ENCODE measurements at places on chromosomes 2 and 18.

DNA sequence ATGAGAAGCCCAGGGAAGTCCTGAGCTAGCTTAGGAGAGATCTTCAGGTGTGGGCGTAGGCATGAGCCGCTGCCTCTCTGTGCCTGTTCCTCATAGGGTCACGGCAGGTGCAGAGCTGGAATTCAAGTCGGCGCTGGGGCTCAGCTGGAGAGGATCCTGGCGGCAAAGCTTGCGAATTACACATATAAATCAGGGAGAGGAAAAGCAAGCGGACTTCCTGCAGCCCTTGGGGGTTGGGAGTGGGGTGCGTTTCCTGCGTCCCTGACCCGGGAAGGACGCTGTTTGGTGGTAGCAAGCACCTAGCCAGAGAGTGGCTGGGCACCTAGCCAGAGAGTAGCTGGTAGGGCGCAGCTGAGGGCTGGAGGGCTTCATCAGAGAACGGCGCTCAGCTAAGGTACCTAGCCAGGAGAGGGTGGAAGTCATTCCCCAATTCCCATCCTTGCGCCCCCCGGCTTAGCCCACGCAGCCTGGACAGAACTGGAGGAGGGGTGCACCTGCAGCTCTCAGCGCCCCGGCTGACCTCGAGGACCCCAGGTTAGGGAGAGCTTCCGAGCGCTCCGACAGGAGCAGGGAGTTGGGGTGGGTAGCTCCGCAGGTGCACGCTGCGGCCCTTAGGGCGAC is 459 bp upstream of the EFR3B start:
- DNase-seq = no peak

DNA sequence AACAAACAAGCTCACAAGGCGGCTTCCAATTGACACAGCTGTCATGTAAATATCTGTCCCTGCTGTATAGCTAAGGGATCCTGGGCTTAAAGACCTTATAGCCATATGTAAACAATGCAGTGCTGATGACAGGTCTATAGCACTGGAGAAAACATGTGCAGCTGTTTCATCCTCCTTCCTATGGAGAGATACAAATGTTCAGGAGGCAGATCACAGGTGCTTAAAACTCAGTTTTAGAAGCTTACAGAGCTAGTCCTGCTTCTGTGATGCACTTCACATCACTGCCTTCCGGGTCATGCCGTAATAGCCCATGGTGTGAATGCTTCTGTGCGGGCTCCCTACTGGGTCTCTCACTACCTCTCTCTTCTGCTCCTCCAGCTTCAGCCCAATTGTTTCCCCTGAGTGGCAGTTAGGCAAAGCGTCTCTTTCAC is 262.4 kb upstream of the CHST9 start:
- no peak for DNase-seq

GRCh38 chr2:112149866-112150435 is 11.8 kb downstream of the FBLN7 start:
- no peak for DNase-seq

DNA sequence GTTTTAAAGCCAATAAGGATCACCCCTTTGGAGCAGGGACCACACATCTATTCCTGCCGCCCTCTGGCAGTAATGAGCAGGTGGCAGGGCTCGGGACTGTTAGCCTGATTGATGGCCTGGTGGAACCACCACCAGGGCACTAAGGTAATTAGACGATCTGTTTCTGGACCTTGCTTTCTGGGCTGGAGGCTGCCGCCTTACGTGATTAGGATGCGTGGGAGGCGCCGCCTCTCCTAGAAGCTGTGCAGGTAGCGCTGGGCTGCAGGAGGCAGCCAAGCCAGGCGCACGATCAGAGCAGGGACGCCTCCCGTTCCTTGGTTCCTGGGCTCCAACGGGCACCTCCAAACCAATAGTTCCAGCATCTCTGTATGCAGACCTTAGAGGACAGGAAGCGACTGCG is 242.6 kb upstream of the RAB12 start:
- no peak for DNase-seq

DNA sequence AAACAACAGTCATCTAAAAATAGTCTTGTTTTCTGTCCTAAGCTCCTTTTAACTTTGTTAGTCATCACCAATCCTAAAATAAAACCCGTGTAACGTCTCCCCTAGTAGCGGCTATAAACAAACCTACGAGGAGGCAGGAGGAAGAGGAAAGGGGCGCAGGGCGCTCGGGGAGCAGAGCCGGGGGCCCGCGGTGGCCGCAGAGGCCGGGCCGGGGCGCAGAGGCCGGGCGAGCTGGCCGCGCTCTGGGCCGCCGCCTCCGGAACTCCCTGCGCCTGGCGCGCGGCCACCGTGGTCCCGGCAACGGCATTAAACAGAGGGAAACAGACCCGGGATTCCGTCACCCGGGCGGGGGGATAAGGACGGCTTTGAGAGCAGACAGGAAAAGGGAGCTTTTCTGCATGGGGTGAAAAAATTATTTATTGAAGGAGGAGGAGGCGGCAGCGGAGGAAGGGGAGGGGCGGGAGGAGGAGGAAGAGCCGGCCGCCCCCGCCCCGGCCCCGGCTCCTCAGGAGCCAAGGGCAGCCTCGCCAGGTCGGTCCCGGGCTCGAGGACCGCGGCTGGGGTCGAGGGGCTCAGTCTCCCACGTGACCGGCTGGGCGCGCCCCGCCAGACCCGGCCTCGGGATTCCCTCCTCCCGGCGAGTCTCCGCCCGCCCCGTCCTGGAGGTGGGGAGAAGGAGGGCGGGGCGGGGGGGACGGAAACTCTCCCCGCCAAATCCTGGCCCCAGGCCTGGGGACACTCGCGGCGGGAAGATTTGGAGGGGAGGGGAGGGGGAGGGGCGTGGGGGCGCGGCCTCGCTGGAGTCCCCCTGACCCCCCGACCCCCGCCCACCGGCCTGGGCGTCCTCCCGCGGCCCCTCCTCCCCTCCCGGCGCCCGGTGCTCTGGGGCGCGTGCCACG is 1.8 kb upstream of the NFATC1 start:
- peak; percentile 45 for DNase-seq
